ENCODE measurements at places on chromosomes 2 and 18. TPM values are rescaled to one million over a fixed set of nuclear protein-coding genes. Genes with fewer than 3 reads are reported as not detected.

GRCh38 chr2:37418956-37419355, 74.5 kb downstream of the QPCT start:
- no peaks in the 10 kb centered on the region for H3K27me3 ChIP-seq
- no peak overlapping the region for H3K27ac ChIP-seq
- no peak overlapping the region for H3K4me3 ChIP-seq
- H3K4me1 ChIP-seq, result peaks cover 7% of the 10 kb centered on the region
- DNase-seq, result no peak

DNA sequence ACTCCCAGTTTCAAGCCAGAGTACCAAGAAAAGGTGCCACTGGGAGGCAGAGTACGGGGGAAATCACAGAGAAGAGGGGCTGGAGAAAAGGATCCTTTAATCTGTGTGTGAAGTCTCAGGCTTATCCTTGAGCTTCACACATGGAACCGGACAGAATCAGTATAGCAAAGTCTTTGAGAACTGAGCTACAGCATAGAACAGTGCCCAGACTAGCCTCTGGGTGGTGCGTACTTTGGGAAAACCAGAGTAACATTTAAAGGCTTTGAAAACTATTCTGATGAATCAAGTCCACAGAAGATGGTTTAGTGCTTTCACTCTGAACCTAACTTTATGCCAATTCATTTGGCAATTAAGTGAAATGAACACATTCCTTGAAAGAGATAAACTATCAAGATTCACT, 83.1 kb downstream of the BABAM2 start:
- no peak overlapping the region for H3K4me3 ChIP-seq
- no peak overlapping the region for H3K27ac ChIP-seq
- DNase-seq, result no peak
- no peaks in the 10 kb centered on the region for H3K36me3 ChIP-seq
- no peaks in the 10 kb centered on the region for H3K27me3 ChIP-seq

GRCh38 chr2:148244593-148245292, 223.9 kb downstream of the MBD5 start:
- H3K36me3 ChIP-seq, result no peaks in the 10 kb centered on the region
- no peak overlapping the region for H3K27ac ChIP-seq
- H3K4me3 ChIP-seq, result no peak overlapping the region
- no peaks in the 10 kb centered on the region for H3K4me1 ChIP-seq
- DNase-seq, result no peak

DNA sequence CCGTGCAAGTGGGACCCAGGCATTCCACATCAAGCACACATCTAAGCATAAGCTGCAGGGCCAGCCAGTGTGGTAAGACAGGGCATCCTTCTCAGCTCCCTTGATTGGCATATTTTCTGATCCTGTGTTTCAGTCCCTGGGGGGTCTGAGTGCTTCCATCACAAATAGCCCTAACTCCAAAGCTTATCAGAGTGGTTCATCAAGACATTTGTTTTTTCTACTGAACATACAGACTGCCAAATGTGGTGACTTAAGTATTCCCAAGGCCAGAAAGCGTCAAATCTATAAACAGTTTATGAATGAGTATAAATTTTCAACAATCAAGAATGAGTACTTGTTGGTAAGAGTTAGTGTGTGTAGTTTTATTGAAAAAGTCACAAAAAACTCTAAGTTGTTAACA, 18.8 kb downstream of the SPRED2 start:
- no peak overlapping the region for H3K27ac ChIP-seq
- peaks cover 59% of the 10 kb centered on the region for H3K4me1 ChIP-seq
- no peak overlapping the region for H3K4me3 ChIP-seq
- H3K27me3 ChIP-seq, result no peaks in the 10 kb centered on the region
- DNase-seq, result no peak

DNA sequence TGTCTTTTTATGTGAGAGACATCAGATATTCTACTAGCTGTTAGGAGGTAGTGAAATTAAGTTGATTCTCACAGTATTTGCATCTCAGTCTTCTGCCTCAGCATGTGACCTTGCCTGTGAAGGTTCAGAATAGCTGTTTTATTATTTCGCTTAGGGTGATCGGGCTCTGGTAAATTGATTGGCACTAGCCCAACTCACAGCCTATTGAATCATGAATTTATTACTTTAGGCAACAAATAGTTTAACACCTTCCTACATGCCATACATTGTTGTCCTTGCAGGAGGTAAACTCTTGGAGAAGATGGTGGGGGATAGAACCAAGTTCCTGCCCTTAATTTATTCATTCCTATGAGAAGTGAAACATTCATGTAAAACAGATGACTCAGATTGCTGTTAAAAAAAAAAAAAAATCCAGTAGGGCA, 101.9 kb downstream of the GPD2 start:
- H3K27ac ChIP-seq, result no peak overlapping the region
- H3K36me3 ChIP-seq, result no peaks in the 10 kb centered on the region
- DNase-seq, result no peak
- H3K4me1 ChIP-seq, result peaks cover 10% of the 10 kb centered on the region

- H3K4me3 ChIP-seq, result no peak overlapping the region
- no peaks in the 10 kb centered on the region for H3K27me3 ChIP-seq
- H3K36me3 ChIP-seq, result peaks cover 24% of the 10 kb centered on the region
- H3K4me1 ChIP-seq, result no peaks in the 10 kb centered on the region
- no peak for DNase-seq
- H3K27ac ChIP-seq, result no peak overlapping the region
Observed at GRCh38 chr2:11819235-11819729, 72.8 kb downstream of the LPIN1 start.

DNA sequence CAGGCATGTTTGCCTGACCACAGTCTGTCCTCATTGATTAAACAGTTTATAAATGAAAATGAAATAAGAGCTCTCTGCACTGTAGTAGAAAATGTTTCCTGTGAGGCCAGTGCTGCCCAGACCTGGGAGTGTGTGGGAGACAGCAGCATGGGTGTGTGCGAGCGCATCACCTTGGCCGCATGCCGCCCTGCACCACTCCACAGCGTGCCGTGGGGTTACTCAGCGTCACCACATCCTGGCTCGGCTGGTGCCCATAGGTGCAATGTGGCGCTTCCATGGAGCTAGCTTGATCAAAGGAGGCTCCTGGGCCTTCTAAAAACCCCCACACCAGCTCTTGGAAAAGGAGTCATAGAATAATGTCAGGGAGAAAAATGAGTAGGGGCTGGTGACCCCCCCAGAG, 76.0 kb upstream of the EPC2 start:
- no peak overlapping the region for H3K27ac ChIP-seq
- peaks cover 44% of the 10 kb centered on the region for H3K27me3 ChIP-seq
- no peaks in the 10 kb centered on the region for H3K36me3 ChIP-seq
- H3K4me3 ChIP-seq, result no peak overlapping the region
- no peak for DNase-seq

DNA sequence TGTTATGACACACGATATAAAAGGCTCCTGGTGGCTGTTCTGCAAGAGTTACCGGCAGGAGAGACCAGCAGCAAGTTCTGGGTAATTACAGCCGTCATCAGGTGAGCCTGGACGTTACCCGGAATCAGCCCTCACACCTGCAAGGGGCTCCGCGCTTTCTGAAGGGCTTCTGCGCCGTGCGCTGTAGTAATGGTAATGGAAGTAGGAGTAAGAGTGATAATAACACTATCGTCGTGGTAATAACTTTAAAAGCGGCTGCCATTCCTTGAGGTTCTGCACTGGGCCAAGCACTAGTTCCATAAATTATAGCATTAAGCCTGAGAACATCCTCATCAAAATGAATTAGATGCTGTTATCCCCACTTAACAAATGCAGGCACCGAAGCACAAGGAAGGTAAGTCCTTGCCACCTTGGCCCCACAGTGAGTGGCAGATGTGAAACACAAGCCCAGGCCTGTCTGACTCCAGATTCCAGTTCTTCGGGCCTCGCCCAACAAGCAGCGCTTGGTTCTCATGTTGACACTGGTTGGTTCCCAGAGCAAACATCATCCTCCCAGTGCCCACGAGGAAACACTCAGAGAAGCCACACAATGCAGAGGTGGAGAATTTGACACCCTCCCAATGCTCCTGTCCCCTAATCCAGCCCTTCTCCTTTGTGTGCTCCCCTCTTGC, 205.2 kb downstream of the EIPR1 start:
- no peaks in the 10 kb centered on the region for H3K36me3 ChIP-seq
- no peak overlapping the region for H3K4me3 ChIP-seq
- no peaks in the 10 kb centered on the region for H3K4me1 ChIP-seq

- no peak overlapping the region for H3K4me3 ChIP-seq
- H3K27me3 ChIP-seq, result no peaks in the 10 kb centered on the region
- no peaks in the 10 kb centered on the region for H3K4me1 ChIP-seq
- no peak overlapping the region for H3K27ac ChIP-seq
- no peaks in the 10 kb centered on the region for H3K36me3 ChIP-seq
- no peak for DNase-seq
Observed at GRCh38 chr18:54140641-54141040, 83.8 kb downstream of the MBD2 start.

- H3K4me1 ChIP-seq, result no peaks in the 10 kb centered on the region
- no peak overlapping the region for H3K4me3 ChIP-seq
- no peaks in the 10 kb centered on the region for H3K27me3 ChIP-seq
- H3K36me3 ChIP-seq, result peaks cover 11% of the 10 kb centered on the region
- no peak for DNase-seq
Observed at GRCh38 chr2:61335187-61335586, 135.7 kb downstream of the USP34 start.

DNA sequence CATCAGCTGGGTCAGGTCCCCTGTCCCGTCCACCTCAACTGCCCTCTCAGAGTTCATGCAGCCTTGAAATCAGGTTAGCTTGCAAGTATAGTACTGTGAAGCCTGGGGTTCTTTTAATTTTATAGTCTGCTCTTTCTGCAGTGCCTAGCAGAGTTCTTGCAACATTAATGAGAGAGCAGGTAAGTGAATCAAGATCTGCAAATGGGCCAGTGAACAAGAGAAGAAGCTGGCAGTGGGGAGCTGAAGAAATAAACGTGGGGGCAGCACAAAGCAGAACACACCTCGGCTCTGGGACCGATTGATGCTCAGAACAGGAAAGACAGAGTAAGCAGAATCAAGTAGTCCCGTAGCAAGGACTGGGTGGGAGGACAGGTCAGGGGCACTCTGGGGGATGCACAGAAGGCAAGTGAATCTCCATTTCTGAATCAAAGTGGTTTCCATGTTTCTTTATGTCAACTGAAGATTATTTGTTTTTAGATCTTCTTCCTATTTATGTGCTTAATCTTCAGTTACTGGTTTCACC, 675.5 kb downstream of the RNF144A start:
- H3K4me1 ChIP-seq, result no peaks in the 10 kb centered on the region
- no peaks in the 10 kb centered on the region for H3K27me3 ChIP-seq
- DNase-seq, result no peak
- no peaks in the 10 kb centered on the region for H3K36me3 ChIP-seq
- H3K4me3 ChIP-seq, result no peak overlapping the region
- no peak overlapping the region for H3K27ac ChIP-seq

Gene RTP5
- total RNA-seq, result not detected
